ENCODE measurements at places on chromosomes 2 and 18.
A peak's percentile ranks its signal among the peaks of the same experiment; 100 is the strongest.

- no peak for DNase-seq
Measured at GRCh38 chr18:25563816-25564683, 212.1 kb upstream of the ZNF521 start.

- DNase-seq: no peak
Measured at GRCh38 chr2:147027436-147027835, 817.4 kb upstream of the ACVR2A start.

DNA sequence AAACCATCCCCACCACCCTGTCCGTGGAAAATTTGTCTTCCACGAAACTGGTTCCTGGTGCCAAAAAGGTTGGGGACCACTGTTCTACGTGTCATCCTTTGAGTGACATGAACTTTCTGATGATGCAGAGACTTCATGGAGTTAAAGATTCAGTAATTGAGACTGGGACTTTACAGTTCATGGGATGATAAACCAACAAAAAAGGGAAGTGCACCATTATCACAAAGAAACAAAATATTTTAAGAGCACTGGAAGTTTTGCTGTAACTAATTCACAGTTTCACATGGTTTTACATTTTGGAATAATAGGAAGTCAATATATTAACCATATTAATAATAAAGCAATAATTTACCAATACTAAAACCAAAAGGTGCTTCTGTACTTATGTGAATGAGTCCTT, 126.8 kb downstream of the AQP4 start:
- no peak for DNase-seq

- no peak for DNase-seq
Measured at GRCh38 chr2:239866350-239866749, 158.8 kb downstream of the NDUFA10 start.

DNA sequence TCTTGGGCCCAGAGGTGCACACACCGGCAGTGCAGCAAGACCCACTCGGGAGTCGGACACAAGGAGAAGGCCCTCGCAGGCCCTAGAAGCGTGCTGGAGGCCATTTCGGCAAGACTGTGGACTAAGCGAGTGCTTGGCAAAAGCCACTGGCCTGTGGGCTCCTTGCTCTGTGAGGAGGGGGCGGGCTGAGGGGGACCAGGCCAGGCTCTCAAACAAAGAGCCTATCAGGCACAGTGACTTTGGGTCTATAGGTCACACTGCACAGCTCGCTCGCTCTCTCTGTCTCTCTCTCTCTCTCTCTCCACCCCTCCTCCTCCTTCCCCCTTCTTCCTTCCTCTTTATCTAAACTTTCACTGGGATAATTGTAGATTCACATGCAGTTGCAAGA, 23.6 kb upstream of the ZCCHC2 start:
- DNase-seq: no peak

- no peak for DNase-seq
Measured at GRCh38 chr18:49813069-49813318, 339 bp downstream of the ACAA2 start.

DNA sequence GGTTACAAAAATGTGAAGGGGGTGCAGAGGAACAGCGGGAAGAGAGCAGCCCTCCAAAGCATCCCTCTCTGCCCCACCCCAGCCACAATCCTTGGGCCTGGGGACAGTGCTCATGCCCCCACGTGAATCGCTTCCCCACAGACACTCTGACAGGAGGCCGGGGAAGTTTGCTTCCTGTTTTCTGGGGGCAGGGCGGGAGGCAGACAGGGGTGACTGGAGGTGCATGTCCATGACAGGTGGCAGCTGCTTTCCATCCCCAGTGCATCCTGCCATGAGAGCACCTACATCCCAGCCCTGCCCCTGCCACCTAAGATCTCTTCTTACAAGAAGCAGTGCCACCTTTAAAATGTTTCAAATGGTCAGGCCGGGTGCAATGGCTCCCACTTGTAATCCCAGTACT, 47.2 kb upstream of the UBE2F start:
- DNase-seq: no peak

GRCh38 chr2:28359222-28360057, 33.2 kb upstream of the FOSL2 start:
- DNase-seq: peak; percentile 73

DNA sequence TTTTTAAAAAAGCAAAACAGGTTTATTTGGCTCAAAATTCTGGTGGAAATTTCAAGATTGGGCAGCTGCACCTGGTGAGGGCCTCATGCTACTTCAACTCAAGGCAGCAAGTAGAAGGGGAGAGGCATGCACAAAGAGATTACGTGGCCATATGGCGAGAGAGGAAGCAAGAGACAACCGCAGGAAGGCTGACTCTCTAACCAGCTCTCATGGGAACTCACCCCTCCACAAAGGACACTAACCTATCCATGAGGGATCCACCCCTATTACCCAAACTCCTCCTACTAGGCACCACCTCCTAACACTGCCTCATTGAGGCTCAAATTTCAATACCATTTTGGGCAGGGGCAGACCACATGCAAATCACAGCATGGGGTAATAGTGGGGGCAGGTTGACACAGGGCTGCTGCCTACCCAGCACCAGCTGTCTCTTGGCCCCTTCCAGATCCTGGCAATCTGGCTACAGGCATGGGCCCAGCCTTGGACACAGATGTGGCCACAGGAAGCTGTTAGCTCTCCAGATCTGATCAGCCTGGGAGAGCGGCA, 2.0 kb upstream of the CAPN10 start:
- no peak for DNase-seq

GRCh38 chr2:29921560-29921915, at the start of gene ALK:
Gene ALK, minus strand, starts transcription at chr2:29921586. Its CDS starts 927 bp downstream, at chr2:29920659.
- DNase-seq: peak; percentile 64

- no peak for DNase-seq
Measured at GRCh38 chr18:75360215-75360614, 67.3 kb downstream of the SMIM21 start.

DNA sequence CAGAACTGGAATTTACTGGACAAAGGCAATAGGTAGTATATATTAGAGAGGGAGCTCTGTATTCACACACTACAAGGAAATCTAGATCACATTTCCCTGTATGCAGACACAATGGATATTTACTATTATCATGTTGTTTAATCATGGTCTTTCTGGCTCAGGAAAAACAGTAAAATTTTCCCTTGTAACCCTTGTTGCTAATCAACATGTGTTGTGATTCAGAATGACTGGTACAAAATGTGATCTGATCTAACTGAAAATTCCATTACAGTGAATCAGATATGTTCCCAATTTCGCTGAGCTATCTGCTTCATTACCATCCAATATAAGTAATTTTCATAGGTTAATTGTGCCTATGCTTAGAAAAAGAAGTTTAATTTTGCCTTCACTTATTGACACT, 1109.7 kb downstream of the LRP1B start:
- no peak for DNase-seq

GRCh38 chr2:121220995-121221394, 64.0 kb downstream of the TFCP2L1 start:
- no peak for DNase-seq

- DNase-seq: no peak
Measured at GRCh38 chr2:132815516-132815915, 145.5 kb upstream of the LYPD1 start.

GRCh38 chr2:101295895-101296294, 12.6 kb downstream of the RNF149 start:
- DNase-seq: no peak

DNA sequence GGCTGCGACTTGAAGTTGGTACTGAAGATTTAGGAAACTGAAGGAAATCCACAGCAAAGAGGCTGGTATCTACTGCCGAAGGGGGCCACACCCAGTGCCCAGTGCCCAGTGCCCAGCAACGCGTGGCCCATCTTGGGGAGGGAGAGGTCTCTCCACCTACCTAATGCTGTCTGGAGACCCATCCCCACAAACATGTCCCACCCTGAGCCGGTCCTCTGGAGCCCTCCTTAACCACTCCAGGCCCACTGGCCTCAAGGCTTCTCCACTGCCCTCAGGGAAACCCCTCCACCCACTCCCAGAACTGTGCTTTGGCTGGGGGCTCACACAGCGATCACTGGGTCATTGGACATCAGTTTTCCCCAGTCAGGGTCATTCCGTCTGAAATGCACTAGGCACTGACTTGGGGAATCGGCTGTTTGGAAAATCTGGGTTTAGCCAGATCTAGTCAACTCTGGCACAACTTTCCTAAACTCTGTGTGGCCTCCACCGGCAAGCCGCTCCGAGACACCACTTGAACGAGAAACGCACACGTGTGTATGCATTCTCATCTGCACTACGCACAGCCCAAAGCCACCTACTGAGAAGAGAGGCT, 20.1 kb downstream of the GPR55 start:
- DNase-seq: no peak

DNA sequence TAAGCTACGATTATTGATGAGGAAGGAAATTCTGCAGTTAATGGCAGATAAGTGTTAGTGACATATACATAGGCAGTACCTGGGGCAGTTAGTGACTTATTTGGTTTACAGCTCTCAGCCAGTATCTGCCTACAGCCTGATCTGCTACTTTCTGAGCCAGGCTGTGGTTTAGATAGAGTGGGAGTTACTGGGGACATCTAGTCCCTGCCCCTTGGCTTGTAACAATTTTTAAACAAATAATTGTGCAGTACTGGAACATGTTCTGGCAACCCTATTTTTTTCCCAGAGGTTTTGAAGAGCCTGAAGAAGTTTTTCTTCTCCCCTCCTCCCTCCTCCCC, 2.3 kb downstream of the KIF5C start:
- DNase-seq: no peak

GRCh38 chr18:40048886-40049650, 1906.0 kb upstream of the PIK3C3 start:
- DNase-seq: no peak

DNA sequence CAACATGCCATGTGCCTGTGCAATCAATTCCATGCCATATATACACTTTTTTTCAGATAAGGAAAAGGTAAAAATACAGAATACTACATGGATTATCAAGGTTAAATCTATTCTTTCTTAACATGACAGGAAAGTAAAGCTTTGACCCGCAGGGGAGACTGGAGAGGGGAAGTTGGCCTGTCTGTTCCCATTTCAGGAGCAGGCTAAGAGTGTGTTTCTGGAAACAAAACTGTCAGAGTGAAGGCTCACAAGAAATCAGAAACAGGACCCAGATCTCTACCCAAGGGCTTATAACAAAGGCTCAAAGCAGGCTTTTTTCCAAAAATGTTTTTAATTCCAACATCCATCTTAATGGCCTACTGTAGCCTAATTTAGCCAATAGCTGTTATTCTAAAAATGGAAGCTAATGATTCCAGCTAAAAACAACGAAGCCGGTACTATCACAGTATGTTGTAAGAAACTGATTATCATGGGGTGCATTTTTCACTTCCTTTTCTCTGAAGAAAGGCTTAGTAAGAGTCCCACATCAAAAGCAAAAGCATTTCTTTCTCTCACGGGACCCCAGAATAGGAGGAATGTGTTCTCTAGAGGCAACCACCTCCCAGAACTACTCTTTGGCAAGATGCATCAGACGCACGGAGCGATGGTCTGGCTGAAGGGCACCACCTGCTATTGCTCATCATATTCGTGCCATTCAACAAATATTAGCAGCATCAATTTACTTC, 41.4 kb downstream of the FECH start:
- DNase-seq: no peak

- DNase-seq: no peak
Measured at GRCh38 chr2:173187941-173188788, 112.5 kb downstream of the MAP3K20 start.

GRCh38 chr2:120437604-120438000, 91.7 kb downstream of the INHBB start:
- DNase-seq: no peak

- DNase-seq: no peak
Measured at GRCh38 chr2:20190170-20190569, 34.8 kb downstream of the SDC1 start.

- no peak for DNase-seq
Measured at GRCh38 chr2:126827371-126827770, 71.3 kb upstream of the TEX51 start.

- no peak for DNase-seq
Measured at GRCh38 chr18:37965572-37965970, 400.0 kb upstream of the CELF4 start.

DNA sequence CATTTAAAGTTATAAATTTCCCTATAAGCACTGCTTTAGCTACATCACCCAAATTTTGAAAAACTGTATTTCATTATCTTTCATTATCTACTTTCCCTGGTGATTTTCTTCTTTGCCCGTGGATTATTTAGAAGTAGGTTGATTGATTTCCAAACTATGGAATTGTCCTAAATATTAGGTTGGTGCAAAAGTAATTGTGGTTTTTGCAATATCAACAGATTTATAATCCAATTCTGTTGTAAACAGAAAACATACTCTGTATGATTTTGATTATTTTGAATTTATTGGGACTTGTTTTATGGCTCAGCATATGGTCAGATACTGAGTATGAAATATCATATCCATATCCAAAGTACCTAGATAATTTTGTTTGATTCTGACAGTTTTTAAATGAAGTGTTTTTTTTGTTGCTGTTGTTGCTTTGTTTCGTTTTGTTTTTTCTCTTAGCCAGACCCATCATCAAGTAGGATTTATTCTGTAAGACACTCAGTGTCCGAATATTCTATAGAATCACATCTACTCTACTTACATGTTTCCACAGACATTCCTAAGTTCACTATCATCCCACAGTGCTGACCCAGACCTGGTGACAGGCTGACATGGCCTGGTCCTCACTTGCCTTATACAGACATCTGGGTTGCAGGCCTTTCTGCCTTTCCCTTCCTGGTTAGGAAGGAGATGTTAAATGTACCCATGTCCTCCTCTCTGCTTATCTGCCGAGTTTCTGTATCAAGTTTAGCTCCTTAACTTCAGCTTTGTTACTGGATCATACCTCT, 2.1 kb upstream of the TRABD2A start:
- DNase-seq: no peak

GRCh38 chr2:149661844-149662243, 74.3 kb upstream of the MMADHC start:
- DNase-seq: no peak

GRCh38 chr2:160533482-160533881, 39.9 kb upstream of the RBMS1 start:
- DNase-seq: no peak

- DNase-seq: no peak
Measured at GRCh38 chr2:43078781-43079755, 147.3 kb downstream of the ZFP36L2 start.

- DNase-seq: no peak
Measured at GRCh38 chr2:203870941-203871340, 3.4 kb downstream of the CTLA4 start.

DNA sequence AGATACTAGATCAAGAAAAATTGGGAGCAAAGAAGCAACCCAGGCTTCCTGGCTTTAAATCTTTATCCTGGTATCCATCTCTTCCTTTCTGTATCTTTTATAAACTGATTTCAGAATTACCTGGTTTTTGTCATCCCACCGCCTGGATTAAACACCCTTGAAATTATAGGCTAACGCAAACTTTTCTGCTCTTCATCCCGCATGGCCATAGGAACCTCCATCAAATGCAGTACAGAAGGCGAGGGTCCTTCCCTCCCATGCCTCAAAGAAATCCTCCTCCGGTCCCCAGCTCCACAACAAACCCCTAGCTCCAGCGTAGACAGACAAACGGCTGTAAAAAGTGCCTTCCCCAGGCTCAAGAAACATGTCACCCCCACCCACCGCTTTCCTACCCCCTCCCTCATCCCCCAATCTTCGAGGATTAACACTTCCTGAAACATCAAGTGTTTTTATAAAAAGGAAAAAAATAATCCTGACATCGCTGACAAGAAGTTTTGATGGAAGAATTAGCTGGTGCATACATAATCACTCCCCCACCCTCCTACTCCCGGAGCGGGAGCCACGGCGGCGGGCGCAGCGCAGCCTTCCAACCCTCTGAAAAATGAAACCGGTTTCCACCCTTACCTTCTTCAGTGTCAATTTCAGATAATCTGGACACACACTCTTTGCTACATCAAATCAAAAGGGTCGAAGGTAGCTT, 7.6 kb downstream of the DLX1 start:
- DNase-seq: no peak

- no peak for DNase-seq
Measured at GRCh38 chr2:231084565-231084964, 27.9 kb downstream of the PSMD1 start.

- no peak for DNase-seq
Measured at GRCh38 chr18:79961527-79962291, 2.7 kb upstream of the HSBP1L1 start.
